ENCODE measurements at places on chromosomes 3 and 15. TPM values are rescaled to one million over a fixed set of nuclear protein-coding genes. Genes with fewer than 3 reads are reported as not detected.

DNA sequence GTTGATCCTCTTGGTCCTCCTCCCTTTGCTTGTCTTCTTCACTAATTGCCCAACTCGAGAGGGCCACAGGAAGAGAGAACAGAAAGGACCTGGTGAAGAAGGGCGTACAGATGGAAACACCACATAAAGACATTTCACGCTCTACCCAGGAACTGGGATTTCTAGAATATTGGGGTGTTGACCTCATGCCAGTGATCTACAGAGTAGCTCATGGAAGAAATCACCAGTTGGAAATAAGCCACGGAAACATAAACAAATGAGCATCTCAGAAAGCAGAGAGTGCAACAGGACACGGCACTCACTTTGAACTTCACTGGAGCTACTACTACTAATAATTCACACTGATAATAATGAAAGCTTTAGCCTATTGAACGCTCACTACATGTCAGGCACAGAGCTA lies 84.6 kb upstream of the ARHGEF3 start:
- H3K27ac ChIP-seq = no peak overlapping the region
- H3K36me3 ChIP-seq = no peaks in the 10 kb centered on the region
- no peak for DNase-seq
- no peak overlapping the region for H3K4me3 ChIP-seq
- H3K27me3 ChIP-seq = no peaks in the 10 kb centered on the region

PAK6 gene
- total RNA-seq = 0.90 TPM

ZNF717 gene
- 14.6 TPM for total RNA-seq

DNA sequence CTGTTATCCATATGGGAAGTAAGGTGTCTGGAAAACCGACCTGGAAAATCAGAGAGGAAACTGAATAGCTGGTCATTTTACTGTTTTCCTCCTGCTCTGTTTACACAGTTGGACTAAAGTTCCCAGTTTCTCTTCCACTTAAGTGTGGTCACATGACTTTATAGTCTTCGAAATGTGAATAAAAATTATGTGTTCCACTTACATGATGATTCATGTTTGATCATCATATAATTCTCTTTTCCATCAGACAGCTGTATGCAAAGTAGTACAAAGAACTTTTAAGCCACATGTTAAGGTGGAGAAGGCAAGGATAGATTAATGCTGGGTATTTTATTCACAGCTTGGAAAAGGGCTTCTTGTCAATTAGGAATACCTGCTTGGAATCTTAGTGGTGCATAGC lies 525.5 kb upstream of the BCHE start:
- no peak overlapping the region for H3K4me3 ChIP-seq
- no peaks in the 10 kb centered on the region for H3K4me1 ChIP-seq
- no peak overlapping the region for H3K27ac ChIP-seq
- no peaks in the 10 kb centered on the region for H3K36me3 ChIP-seq

NTRK3 gene
- 2.4 TPM for total RNA-seq

GRCh38 chr3:71978150-71978721 lies 193.3 kb upstream of the PROK2 start:
- H3K4me1 ChIP-seq = no peaks in the 10 kb centered on the region
- no peaks in the 10 kb centered on the region for H3K27me3 ChIP-seq
- no peak for DNase-seq
- H3K36me3 ChIP-seq = no peaks in the 10 kb centered on the region
- H3K4me3 ChIP-seq = no peak overlapping the region

SNX22 gene
- total RNA-seq = 6.4 TPM

DNA sequence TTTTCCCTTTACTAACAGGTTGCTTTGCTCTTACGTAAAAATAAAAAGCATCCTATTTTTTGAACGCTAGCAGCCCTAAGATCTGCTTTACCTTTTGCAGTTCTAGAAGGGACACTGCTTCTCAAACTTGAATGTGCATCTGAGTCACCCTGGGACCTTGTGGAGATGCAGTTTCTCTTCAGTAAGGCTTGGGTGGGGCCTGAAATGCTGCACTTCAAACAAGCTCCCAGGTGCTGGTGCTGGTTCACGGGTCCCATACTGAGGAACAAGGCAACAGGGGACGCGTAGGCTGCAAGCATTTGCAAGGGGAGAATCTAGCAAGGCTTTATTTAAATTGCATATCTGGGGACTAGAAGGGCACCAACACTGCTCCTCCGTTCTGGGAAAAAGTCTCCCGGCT lies 30.0 kb downstream of the MB21D2 start:
- no peak for DNase-seq
- peaks cover 10% of the 10 kb centered on the region for H3K4me1 ChIP-seq
- no peak overlapping the region for H3K4me3 ChIP-seq

All from neural progenitor cell (in vitro differentiated cells).